ENCODE measurements at places on chromosomes 2 and 18.
A peak's percentile ranks its signal among the peaks of the same experiment; 100 is the strongest.

- no peak for DNase-seq
These were observed 94.1 kb upstream of the ACAA2 start for GRCh38 chr18:49907346-49907929.

DNA sequence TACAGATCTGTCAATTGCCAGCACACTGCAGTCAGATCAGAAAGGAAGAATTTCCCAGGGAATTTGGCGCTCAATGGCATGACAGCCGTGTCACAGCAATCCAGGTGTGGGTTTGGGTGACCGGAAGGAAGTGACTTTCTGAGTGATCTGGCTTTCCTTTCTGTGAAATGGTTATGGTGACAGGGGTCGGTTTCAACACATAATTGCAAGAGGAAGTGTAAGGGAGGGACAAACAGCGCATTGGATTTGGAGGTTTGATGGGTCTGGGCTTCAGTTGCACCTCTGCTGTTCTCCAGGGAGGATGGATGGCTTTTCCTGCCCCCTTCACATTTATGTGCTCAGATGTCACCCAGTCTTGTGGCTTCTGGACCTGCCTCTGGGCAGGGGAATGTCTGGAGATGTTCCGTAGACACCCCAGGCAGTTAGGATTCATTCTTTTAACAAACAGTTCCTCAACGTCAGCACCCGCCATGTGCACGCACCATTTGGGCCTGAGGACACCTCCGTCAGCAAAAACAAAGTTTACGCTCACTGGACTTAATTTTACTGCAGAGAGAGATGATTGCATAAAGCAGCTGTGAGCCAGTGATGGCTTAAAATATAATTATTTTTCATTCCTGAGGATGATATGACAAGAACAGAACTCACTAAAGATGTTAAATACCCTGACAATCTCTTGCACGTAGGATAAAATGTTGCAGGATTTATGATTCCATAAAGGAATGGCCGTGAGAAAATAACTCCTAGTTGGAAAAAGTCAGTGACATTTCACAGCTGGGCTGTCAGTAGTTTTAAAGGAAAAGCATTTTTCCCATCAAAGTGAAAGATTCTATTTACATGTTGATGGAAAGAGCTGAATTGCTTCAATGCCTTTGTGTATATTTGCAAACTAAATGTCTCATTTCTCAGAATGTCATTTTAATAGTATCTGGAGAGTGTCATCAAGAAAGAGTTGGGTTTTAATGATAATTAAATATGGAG is 36.9 kb downstream of the MBP start:
- no peak for DNase-seq

- no peak for DNase-seq
These were observed 80.3 kb downstream of the GORASP2 start for GRCh38 chr2:171009386-171009785.

GRCh38 chr2:112942654-112943002 is 31.7 kb downstream of the IL37 start:
- no peak for DNase-seq

- DNase-seq, result no peak
These were observed 102.1 kb downstream of the SMAD7 start for GRCh38 chr18:48848641-48849143.

DNA sequence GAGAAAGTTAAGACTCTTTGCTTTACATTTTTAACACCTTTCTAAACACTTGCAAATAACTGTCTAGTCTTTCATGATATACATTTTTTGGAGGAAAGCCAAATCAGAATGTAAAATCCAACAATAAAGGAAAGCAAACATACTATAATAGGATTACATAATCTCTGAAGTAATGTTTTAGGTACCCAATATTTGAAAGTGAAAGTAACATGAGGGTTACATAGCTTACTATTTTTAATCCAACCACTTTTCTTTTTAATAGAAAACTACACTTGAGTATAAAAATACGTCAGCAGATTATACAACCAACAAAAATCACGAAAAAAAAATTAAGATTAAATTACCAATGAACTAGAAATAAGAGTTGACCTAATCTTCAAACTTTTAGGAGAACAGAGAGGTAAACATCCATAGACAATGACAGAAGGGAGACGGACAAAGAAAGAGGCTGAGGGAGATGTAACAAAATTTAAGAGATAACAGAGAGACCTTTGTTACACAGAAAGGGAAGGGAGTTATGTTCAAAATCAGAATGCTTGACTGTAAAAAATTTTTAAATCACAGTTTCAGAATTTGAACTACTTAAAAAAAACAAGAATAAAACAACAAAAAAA is 150.0 kb downstream of the IKZF2 start:
- no peak for DNase-seq

GRCh38 chr2:166106431-166107015 is 21.3 kb downstream of the SCN1A start:
- peak; percentile 40 for DNase-seq

GRCh38 chr2:198698230-198698629 is 759.5 kb downstream of the SATB2 start:
- DNase-seq, result no peak

DNA sequence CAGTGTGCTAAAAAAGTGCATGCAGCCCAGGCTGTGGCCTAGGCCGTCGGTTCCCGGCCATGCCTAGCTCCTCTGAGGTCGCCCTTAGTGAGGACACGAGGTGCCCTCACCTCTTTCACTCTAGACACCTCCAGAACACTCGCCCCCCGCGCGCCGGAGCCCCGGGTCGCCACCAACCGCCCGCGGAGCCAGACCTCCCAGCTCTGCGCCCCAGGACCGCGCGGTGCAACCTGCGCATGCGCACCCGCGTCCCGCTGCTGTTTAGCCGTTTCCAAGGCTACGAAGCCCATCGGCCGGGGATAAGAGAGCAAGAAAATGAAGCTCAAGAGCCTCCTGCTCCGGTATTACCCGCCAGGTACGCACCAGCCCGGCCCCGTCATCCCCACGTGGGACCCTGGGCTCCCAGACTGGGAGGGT is at the start of gene DAW1:
TSS of gene DAW1 (plus strand) at position 257 of the 417 bp plus-strand sequence. CDS start at position 316, 59 bp downstream.
- no peak for DNase-seq

Data from muscle of back (tissue), 13 donors.